ENCODE measurements at places on chromosomes 12 and 14.

GRCh38 chr12:81395431-81395830 lies 317.6 kb downstream of the ACSS3 start:
- DNase-seq: no peak

- DNase-seq: no peak
Measured at GRCh38 chr12:53105256-53105655, 2.0 kb downstream of the SOAT2 start.

GRCh38 chr12:24991209-24992049 lies 42.5 kb upstream of the BCAT1 start:
- no peak for DNase-seq

- no peak for DNase-seq
Measured at GRCh38 chr12:7060353-7060954, at the start of gene C1S. TSS of gene C1S (plus strand) at chr12:7060718. CDS start at chr12:7061913, 1,195 bp downstream.

GRCh38 chr12:100574187-100575074 lies 947 bp downstream of the GAS2L3 start:
- DNase-seq: no peak

- no peak for DNase-seq
Measured at GRCh38 chr14:69852531-69853321, 26.5 kb upstream of the SMOC1 start.

DNA sequence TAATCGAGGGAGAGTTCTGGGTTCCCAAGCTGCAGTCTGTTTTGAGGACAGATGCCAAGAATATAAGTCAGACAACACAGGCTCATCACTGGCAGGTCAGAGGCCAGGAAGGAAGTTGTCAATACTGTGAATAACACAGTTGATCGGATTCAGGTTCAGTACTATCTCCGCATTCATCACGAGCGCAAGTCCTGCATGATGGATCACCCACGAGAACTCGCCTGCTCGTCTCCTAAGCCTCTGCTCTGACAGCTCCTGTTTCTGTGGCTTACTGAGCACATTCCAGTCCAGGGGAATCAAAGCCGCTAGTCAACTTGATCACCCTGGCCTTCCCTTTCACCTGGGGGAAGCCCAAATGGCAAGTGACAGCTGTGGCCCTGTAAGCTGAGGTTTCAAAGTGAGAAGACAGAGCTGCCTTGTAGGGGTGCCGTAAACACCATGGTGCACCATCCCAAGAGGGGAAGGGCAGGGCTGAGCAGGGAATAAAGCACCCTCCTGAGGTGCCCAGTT lies 60.1 kb upstream of the DICER1 start:
- no peak for DNase-seq

- no peak for DNase-seq
Measured at GRCh38 chr12:122200541-122201175, 2.9 kb upstream of the B3GNT4 start.

- DNase-seq: no peak
Measured at GRCh38 chr12:31008241-31008761, 65.4 kb upstream of the DDX11 start.

DNA sequence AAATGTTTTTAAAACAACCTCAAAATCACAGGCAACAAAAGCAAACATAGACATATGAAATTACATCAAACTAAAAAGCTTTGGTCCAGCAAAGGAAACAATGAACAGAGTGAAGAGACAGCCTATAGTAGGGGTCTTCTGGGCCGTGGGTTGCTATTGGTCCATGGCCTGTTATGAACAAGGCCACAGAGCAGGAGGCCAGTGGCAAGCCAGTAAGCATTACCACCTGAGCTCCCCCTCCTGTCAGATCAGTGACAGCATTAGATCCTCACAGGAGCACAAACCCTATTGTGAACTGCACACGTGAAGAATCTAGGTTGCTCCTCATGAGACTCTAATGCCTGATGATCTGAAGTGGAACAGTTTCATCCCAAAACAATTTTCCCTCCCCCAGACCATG lies 174.0 kb downstream of the DIO2 start:
- no peak for DNase-seq

DNA sequence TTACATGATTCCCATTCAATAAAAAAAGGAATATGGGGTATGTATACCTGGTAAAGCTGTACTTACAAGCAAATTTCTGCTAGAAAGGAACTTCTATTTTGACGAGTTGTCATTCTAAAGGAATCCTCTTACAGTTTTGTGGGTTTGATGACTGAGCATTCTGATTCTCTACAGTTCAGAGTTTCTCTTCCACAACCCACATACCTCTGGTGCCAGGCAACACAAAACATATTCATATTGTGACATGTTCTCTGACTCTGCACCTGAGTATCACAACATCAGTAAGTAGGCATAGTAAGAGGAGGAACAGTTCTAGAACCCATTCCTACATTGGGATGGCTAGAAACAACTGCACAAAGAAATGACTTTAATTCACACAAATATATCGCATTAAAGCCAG lies 636.6 kb downstream of the MED13L start:
- DNase-seq: no peak

DNA sequence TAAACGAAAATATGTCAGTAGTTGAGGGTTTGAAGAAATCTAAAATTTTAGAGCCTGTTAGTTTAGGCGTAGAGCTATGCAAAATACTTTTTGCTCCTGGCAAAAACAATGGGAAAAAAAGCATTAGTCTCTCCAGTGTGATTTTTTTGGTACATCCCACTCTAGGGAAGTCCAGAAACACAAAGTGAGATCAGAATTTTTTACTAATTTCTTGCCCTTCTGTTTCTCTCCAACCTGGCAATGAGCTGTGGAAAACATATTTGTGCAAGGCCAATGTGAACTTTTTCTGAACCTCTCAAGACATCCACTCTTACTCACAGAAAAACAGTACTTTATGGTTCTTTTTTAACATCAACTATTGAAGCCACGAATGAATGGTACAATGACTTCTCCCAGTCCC lies 56.9 kb upstream of the DCN start:
- DNase-seq: no peak

DNA sequence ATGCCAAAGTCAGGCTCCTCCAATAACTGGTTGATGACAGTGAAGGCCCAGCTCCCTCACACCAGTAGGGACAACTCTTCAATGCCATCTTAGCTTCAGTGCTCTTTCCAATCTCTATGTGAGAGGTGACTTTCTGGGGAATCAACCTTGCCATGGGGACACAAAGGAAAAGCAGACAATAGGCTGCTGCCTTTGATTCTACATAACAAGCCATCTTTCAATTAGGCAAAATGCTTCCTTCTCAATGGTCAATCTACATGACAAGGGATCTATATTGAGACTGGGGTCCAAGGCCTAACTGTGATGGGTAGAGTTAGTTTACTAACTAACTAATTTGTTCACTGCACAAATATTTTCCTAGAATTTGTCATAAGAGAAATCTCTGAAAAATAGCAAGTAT lies 1417.5 kb upstream of the SEL1L start:
- no peak for DNase-seq
